ENCODE measurements at places on chromosomes 4 and X.

GRCh38 chrX:1026263-1027015 lies 186.0 kb downstream of the CRLF2 start:
- no peak for DNase-seq

DNA sequence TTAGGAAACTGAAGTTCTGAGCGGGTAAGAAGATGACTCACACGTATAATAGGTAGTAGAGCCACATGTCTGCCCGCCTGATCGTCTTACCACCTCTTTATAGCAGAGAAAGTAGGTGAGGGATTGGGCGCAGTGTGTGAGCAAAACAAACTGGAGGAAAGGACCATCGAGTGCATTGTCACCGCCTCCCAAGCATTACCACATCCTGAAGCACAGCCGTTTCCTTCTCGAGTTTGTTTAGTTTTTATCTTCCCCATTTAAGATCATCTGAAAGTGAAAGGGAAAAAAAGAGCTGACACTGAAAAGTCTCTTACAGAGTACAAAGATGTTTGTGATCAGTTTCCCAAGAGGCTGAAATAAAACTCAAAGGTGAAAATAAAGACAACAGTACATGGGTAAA lies 14.8 kb downstream of the PDK3 start:
- peak; percentile 39 for DNase-seq

GRCh38 chr4:165326831-165327210 lies 648 bp upstream of the MSMO1 start:
- DNase-seq = no peak

DNA sequence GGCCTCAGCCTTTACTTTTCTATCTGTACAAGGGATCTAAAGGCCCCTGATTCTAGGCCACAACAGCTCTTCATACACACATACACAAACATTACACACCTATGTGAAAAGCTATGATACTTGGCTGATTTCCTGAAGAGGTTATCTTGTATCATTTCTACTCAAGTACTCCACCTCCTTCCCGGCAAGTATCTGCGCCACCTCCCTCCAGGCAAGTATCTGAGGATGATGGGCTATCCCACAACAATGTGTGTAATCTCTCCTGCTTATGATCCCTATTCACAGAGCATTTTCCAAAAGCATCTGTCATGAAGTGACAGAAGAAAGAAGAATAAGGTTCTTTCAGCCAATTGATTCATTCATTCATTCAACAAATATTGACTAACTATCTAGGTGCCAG lies 36.8 kb downstream of the AFAP1 start:
- no peak for DNase-seq

GRCh38 chrX:47751670-47752069 lies 85.0 kb upstream of the ZNF81 start:
- no peak for DNase-seq

DNA sequence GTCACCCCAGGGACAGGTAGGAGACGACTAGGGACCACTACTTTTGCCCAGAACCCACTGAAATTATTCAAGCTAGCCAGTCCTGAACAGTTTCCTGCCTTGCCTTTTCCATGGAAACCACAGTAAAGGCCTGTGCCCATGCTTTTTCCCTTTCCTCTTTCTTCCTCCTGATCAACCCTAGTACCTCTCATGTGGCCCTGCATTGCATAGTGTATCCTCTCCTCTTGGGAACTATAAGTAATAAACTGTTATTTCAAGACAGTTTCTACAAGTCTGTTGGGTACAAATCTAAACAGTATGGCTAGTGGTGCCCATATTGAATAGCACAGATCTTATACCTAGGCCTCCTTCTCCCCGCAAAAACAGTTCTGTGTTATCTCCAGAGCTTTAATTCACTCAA lies 14.5 kb downstream of the CISD2 start:
- DNase-seq = no peak

- DNase-seq = no peak
These were observed 13.0 kb upstream of the ODAPH start for GRCh38 chr4:75542824-75543223.

DNA sequence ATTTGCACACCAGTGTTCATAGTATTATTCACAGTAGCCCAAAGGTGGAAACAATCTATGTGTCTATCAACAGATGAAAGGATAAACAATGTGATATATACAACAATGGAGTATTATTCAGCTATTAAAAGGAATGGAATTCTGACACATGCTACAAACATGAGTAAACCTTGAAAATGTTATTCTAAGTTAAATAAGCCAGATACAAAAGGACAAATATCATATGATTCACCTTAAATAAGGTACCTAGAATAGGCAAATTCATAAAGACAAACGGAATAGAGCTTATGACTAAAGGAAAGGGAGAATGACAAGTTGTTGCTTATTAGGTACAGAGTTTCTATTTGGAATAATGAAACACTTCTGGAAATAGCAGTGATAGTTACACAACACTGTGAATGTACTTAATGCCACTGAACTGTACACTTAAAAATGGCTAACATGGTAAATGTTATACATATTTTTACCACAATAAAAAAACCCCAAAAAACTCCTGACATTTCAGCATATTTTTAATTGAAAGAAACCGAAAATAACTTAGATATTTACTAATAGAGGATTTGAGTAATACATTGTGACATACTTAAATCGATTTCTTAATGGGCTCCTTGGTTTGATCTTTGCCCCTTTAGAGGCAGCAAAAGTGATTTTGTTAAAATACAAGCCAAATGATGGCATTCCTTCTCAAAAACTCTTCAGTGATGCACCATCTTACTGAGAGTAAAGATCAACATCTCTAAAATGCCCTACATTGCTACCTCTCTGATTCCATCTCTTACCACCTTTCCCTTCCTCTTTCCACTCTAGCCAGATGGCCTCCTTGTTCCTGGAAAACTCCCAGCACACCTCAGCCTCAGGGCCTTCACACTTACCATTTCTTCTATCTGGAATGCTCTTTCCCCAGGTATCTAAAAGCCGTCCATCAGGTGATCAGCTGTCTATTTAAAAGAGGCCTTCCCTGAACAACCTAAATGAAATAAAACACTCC lies 8.6 kb upstream of the CYP2U1 start:
- no peak for DNase-seq

DNA sequence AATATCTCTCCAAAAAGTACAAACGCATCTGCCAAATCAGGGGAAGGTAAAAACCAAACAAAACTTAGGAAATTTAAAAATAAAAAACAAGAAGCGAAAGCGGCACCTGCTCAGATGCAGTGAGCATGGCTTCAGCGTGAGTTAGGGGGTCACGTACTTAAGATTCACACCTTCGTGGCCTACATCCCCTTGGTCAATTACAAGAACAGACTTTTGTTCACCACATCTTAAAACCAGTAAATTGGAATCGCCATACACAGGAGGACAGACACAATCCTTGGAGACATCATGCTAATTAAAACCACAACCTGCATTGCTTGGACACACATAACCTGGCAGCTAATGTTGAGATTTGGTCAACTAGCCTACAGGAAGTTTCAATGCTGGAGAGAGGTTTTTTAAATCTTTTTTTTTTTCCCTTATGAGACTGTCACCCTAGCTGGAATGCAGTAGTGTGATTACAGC lies 12.5 kb upstream of the SEL1L3 start:
- DNase-seq = no peak

DNA sequence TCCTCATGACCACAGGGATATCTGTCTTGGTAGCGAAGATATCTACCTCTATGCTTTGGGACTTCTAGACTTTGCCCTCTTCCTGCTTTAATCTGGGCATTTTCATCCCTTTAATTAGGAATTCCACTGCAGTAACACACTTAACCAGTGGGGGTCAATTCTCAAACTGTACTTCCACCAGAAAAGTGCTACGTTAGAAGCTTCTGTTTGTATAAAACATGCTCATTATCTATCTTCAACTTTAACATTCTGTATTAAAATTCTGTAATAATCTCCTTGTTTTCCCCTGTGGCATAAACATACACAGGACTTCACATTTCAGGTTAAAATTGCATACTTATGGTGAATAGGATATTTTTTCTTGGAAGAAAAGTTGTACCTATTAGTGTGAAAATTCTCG lies 105.6 kb downstream of the AMMECR1 start:
- DNase-seq = no peak

GRCh38 chrX:74906417-74906816 lies 18.8 kb downstream of the NEXMIF start:
- DNase-seq = no peak

DNA sequence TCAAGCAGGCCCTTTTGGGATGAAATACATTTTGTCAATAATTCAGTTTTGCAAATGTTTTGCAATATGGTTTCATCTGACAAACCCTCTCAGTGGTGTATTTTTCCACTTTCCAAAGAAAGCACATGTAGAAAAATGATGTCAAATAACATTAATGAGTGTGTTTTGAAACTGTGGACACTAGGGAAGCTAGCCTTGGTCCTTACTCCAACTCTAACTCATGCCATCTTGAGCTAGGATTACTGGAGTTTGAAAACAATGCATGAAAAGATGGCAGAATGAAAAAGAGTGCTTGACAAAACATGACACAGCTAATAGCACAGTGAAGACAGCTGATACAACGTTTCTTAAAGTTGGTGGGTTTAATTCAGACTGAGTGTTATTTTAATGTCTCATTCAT lies 41.4 kb downstream of the HAND2 start:
- DNase-seq = no peak

GRCh38 chr4:95831166-95831565 lies 8.7 kb upstream of the PDHA2 start:
- no peak for DNase-seq

GRCh38 chrX:31603411-31604120 lies 531.7 kb upstream of the FTHL17 start:
- DNase-seq = no peak

- no peak for DNase-seq
These were observed 31.0 kb upstream of the CCNG2 start for GRCh38 chr4:77125961-77126360.

DNA sequence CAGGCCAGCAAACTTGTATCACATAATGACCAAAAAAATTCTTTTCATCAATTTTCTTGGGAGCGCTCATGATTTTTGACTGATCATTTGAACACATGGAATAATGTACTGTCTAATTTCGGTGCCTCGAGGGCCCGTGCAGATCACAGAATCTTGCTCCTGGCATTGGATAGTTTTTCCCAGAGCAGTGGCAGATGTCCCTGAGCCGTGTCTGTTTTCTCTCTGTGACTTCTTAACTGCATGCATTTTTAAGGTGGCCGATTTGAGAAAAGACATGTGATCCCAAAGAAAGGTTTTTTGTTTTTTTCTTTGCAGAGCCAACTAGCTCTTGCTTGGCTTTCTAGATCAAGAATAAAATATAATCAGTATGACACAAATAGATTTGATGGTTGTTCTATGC lies 19.7 kb downstream of the GPRIN3 start:
- no peak for DNase-seq

DNA sequence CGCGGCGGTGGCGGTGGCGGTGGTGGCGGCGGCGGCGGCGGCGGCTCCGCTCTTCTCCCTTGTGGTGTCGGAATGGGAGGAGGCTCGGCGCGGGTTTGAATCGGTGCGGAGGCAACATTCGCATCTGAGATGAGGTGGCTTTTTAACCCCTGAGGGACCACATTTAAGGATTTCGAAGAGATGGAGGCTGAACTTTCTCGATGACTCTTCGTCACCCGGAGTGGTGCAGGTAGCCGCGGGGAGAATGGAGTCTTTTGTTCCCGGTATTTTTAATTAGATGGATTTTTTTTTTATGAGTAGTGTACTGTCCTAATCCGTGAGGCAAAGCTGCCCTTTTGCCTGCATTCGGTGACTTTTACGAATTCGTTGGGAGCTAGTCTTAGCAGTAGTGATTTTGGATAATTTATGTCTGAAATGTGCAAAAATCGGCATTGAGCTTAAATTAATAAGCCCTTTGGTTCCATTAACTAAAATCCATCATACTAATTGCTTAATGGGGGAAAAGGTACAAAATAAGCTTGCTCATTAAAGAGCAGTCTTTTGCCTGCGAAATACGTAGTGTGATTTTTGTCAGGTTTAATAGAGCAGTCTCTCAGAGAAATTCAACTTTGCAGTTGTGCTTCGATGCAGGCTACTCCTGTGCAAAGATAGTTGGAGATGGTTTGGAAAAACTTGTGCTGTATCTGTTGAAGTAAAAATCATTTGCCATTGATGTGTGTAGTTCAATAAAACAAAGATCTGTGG lies 206.2 kb downstream of the TENM3 start:
- DNase-seq = no peak

GRCh38 chr4:125849869-125850268 lies 535.1 kb downstream of the FAT4 start:
- no peak for DNase-seq

- no peak for DNase-seq
These were observed 274.9 kb upstream of the PITX2 start for GRCh38 chr4:110897784-110898183.

DNA sequence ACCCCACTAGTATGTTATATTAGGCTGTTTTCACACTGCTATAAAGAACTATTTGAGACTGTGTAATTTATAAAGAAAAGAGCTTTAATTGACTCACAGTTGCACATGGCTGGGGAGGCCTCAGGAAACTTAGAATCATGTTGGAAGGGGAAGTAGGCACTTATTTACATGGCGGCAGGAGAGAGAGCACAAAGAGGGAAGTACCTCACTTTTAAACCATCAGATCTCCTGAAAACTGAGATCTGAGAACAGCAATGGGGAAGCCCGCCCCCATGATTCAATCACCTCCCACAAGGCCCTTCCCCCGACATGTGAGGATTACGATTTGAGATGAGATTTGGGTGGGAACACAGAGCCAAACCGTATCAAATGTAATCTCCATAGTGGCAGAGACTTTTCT lies 45.4 kb upstream of the XK start:
- DNase-seq = no peak

DNA sequence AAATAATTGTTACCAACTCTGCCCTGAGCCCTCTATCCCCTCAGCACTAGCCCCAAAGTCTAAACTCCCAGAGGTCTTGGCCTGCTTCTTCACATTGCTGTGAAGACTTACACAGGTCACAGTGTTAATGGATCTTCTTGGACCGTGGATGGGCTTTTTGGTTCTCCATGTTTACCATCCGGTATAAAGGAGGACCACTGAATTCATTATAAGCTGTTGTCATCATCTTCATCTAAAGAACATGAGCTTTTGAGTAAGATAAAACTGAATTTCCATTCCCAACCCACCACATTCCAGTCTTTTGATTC lies 8.5 kb downstream of the NUDT11 start:
- no peak for DNase-seq

- no peak for DNase-seq
These were observed 359.3 kb downstream of the GRXCR1 start for GRCh38 chr4:43251841-43252240.

DNA sequence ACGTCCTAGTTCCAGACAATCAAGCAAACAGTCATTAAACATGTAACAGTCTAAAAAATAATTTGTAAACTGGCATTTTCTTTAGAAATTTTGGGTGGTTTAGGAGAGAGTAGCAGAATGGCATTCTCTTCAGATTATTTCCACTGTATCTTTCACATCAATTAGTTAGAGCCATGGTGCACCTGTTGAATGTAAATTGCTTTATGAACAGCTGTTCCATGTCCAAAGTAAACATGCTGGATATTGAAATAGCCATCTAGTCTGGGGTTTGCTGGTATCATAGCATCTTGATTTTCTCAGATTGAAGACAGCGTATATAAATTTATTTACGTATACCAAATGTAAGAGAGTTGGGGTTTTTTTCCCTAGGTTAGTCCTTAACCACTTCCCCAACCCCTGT lies 143.6 kb downstream of the RCHY1 start:
- DNase-seq = no peak

Measured in stimulated activated CD8-positive, alpha-beta memory T cell treated with anti-CD3 and anti-CD28 coated beads, Interleukin-2, amount 100 ng/mL, for 1 hour (primary cell).